ENCODE measurements at places on chromosomes 13 and 19.
A peak's percentile ranks its signal among the peaks of the same experiment; 100 is the strongest.

GRCh38 chr19:40279120-40279551, 6.0 kb downstream of the AKT2 start:
- no peak for DNase-seq

DNA sequence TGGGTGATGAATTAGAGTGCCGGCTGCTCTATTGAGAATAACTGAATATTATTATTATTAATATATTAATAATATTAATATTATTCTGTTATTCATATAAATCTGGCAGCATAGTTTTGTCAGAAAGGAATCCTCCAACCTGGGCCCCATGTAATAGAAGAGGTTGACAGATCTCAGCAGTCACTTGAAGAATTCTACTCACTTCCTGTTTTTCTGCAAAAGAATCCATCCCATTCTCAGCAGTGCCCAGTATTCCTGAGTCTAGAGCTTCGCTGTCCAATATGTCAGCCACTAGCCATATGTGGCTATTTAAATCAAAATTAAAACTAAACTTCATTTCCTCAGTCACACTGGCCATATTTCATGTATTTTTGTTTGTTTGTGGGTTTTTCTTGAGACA, 72.4 kb upstream of the USPL1 start:
- DNase-seq: no peak

GRCh38 chr13:109273326-109273751, 513.0 kb downstream of the IRS2 start:
- DNase-seq: no peak

GRCh38 chr13:110492679-110493593, 68.6 kb downstream of the RAB20 start:
- DNase-seq: no peak

DNA sequence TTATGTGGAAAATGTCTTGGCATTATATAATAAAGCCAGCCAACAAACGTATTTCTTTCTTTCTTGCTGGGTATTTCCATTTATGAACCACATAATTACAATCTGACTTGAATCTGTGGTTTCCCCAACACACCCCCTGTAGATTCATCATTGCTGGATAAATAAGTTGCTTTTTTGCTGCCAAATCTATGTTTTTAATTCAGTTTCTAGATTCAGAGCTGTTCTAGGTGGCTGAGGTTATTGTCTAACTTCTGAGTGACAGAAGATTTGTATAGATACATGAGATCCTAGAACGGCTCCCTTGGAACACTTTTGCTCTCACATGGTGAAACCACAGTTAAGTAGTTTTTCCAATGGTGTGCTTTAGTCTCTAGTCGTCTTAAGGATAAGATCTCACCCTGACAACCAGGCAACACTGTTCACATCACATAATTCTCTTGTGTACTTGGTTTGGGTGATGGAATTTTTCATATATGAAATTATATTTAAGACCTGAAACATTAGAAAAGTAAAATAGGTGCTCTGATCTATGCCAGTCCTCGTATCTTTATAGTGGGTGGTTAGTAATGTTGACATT, 239.1 kb downstream of the KLF12 start:
- DNase-seq: no peak

GRCh38 chr13:99527301-99527700, 26.0 kb downstream of the TM9SF2 start:
- DNase-seq: peak; percentile 17

- DNase-seq: no peak
These were observed 33.8 kb upstream of the MEDAG start for GRCh38 chr13:30872276-30872594.

DNA sequence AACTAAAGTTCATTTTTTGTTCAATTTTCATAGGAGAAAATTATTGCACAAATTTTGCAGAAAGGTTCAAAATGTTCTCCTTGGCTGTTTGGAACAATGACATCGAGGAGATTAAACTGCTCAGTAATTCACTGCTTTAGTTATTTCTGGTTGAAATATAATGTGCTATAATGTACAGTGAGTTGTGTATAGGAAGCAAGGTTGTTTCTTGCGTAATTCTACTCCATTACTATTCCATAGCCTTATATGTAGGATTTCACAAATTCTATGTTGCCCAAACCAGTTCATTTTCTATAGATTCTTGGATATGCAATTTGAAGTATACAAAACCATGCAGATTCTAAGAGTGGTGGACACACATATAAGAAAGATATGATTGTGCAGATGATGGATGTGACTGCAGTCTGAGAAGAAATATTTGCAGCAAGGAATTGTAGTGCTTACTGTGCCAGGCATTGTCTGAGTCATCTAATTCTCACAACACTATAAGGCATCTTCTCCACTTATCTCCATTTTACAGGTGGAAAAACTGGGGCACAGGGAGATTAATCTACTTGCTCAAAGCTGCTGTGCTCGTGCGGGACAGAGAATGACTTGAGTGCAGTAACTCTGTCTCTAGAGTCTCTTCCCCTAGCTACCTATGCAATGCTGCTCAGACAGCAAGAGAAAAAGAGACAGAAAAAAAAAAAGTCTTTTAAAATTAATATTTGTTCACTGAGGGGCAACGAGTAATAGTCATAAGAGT, 515.5 kb downstream of the MYO16 start:
- DNase-seq: no peak

DNA sequence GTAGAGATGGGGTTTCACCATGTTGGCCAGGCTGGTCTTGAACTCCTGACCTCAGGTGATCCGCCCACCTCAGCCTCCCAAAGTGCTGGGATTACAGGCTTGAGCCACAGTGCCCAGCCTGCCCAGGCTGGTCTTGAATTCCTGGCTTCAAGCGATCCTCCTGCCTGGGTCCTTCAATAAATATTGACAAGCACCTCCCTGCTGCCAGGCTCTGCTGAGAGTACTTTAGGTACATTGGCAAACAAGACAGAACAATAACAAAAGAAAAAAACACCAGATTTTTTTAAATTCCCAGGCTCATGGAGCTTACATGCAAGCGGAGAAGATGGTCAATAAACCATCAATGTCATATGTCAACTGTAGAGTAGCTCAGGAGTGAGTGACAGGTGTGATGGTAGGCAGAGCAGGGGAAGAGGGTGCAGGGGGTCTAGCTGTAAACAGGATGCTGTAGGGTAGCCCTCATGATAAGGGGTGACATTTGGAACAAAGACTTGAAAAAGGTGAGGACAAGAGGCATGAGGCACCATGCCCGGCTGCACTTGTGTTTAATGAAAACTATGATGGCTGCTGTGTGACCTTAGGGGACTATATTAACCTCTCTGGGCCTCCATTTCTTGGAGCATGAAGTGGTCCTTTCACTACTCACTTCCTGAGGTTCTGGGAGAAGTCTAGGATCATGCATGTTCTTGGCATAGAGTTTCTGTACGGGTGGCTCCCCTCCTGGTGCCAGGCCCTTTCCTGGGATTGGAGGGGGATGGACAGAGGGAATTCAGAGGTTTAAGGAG, 19.6 kb downstream of the SULT2B1 start:
- DNase-seq: no peak

DNA sequence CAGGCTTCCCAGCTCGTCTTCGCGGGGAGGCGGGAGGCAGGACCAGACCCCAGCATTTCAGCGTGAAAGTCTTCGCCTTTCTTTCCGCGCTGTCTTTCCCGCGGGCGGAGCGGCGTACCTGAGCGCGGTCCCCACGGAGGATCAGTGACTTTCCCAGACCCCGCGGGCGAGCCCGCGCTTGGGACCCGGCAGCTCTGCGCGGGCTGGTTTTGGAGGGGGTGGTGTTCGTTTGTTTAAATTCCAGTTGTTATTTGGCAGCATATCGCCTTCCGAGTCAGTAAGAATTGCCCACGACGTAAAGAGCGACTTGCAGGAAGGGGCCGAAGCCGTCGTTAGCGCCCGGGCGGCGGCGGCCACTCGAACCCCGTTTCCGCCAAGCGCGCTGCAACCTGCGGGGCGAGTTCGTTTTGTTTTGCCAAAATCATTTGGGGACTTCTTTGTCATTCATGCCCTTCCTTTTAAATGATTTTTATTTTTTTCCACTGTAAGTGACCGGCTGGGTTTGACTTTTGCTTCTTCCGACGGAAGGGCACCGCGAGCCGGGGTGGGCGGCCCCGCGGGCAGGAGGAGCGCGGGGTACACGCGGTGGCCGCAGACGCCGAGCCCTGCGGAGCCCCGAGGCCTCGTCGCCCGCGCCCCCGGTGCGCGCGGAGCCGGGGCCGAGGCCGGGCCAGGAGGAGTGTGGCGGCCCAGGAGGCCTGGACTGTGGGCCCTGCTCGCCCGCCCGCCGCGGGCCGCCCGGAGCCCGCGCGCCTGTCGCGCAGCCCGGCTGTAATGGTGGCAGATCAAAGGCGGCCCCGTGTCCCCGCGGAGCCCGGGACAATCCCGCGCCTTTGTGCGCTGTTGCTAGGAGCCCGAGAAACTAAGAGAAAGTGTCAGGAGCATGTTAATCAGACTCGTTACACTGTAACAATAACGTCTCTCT, 75.9 kb downstream of the ZIC5 start:
- peak; percentile 7 for DNase-seq

DNA sequence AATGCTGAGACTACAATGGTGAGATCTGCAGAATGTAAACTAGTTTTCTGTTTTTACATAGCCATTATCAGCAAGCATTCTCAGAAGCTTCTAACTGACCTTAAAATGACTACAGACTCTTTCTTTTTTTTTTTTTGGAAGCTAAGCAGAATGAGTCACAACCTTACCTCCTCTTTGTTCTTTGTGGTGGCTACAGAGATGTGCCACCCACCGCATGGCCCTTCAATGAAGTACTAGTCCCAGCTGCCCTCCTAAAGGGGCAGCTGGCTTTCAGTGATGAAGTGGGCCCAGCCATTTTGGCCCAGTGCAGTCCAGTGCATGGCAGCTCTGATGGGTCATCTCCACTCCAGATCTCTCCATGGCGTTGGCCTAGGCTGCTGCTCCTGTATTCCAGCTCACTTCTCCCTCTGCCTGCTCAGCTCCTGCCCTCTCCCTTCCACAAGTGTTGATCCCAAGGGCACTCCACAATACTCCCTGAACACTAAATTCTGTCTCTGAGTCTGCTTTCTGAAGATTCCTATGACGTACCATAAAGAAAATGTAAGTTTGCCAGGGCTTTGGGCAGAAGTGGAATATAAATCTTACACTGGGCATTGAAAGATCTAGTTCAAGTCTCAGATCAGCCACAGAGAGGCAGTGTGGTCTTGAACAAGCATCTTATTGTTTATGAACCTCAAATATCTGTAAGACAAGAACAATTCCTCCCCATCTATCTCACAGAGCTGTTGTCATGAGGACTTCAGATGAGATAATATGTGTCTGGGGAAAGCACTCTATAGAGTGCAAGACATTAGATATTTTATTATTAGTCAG, 85.6 kb downstream of the RXFP2 start:
- no peak for DNase-seq

GRCh38 chr13:73058736-73059459, at the start of gene KLF5:
Gene KLF5 (plus strand): TSS chr13:73059005. CDS start chr13:73059328, 323 bp downstream.
- peak; percentile 96 for DNase-seq

DNA sequence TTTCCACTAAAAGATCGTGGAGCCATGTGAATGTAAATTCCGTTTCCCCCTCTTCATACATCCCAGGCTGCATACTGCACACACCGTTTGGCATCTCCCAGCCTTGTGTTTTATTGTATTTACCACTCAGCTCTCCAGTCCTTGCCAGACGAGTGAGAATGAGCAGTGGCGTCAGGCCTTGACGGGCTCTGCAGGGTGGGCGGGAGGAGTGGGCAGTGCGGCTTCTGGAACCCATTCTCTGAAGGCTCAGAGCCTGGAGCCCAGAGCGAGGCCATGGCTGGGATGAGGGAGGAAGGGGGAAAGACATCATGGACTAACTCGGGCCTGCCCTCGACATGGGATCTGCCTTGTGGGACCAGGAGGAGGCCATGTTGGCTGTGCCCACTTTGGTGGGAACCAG, 25.1 kb downstream of the BICRA start:
- DNase-seq: no peak

DNA sequence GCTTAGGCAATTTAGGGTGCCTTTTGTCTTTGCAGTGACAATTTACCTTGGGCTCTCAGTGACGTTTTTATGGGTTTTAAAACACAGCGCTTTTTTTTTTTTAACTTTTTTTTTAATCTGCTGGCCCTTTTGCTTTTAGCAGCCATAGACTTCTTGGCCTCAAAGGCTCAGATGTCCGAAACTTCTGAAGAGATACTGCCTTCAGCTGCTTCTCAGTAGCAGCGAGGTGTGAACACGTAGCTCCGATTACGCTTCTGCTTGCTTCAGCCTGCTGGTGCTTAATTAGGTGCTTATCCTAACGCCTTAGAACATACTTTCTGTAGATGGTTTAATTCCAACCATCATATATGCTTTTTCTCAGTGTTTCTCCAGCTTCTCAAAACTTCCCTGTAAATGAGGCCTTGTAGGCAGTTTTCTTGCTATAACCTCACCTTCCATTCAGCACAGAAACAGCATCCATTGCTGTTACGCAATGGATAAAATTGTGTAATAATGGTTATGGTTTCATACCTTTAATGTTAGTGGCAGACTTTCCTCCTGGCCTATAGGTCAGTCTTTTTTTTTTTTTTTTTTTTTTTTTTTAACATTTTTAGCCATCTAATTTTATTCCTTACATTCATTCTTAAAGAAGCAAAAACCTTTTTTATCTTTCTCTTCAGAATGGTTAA, 723.9 kb downstream of the GPC5 start:
- no peak for DNase-seq

GRCh38 chr19:37999309-38000213, 92.6 kb downstream of the SIPA1L3 start:
- no peak for DNase-seq

- DNase-seq: no peak
These were observed 1547.8 kb downstream of the EFNB2 start for GRCh38 chr13:104987621-104988020.
